GM20000 (cell line): ENCODE measurements at places on chromosomes 6 and 20.

DNA sequence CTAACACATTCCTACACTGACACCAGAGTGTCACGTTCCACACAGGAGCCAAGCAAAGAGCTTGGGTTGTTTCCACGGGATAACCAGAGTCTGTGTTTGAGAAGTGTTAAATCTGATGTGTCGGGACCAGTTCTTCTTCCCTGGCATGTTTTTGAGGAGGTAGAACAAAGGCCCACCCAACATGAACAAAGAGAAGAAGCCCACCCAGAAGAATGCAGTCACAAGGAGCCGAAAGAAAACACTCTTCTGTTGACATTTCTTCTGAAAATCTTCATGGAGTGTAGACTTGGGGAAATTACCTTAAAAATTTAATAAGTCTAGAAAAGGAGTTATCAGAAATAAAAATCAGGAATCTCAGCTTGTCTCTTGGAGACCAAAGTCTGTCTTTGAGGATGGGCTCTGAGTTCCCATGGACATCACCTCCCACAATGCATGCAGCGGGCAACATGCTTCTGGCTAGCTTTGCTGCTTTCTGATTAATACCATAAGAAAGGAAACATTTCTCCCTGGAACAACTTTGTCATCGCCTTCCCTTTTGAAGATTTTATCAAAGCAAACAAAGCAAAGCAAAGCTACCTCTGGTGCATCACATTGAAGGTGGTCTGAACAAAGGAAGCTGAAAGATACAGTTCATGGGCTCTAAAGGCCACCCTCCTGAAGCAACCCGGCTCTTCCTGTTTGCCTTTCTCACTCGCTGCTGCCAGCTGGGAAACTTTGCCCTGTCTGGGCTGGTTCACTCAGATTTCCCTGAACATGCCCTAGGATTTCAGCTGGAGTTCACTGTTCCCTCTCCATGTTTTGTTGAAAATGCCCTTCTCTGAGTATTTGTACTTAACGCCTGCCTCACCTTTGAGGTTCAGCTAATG lies 448.1 kb downstream of the KIF16B start:
- no peak for DNase-seq

GRCh38 chr20:42435230-42435629 lies 754.5 kb downstream of the PTPRT start:
- DNase-seq: peak; percentile 21

- DNase-seq: no peak
Observed at GRCh38 chr6:158837684-158838625, 18.8 kb upstream of the EZR start.

DNA sequence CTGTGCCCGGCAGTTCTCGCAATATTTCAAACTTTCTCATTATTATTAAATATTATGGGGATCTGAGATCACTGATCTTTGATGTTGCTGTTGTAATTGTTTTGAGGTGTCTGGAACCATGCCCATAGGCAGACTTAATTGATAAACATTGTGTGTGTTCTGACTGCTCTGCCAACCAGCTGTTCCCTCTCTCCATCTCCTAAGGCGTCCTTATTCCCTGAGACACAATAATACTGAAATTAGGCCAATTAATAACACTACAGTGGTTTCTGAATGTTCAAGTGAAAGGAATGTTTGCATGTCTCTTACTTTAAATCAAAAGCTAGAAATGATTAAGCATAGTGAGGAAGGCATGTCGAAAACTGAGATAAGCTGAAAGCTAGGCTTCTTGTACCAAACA lies 7.6 kb downstream of the MAPK14 start:
- no peak for DNase-seq

- DNase-seq: no peak
Observed at GRCh38 chr20:19712721-19713260, 45.3 kb upstream of the RIN2 start.

- DNase-seq: peak; percentile 63
Observed at GRCh38 chr20:3716195-3716834, 3.9 kb upstream of the SIGLEC1 start.

GRCh38 chr20:45826381-45827019 lies 612 bp downstream of the TNNC2 start:
- DNase-seq: no peak

DNA sequence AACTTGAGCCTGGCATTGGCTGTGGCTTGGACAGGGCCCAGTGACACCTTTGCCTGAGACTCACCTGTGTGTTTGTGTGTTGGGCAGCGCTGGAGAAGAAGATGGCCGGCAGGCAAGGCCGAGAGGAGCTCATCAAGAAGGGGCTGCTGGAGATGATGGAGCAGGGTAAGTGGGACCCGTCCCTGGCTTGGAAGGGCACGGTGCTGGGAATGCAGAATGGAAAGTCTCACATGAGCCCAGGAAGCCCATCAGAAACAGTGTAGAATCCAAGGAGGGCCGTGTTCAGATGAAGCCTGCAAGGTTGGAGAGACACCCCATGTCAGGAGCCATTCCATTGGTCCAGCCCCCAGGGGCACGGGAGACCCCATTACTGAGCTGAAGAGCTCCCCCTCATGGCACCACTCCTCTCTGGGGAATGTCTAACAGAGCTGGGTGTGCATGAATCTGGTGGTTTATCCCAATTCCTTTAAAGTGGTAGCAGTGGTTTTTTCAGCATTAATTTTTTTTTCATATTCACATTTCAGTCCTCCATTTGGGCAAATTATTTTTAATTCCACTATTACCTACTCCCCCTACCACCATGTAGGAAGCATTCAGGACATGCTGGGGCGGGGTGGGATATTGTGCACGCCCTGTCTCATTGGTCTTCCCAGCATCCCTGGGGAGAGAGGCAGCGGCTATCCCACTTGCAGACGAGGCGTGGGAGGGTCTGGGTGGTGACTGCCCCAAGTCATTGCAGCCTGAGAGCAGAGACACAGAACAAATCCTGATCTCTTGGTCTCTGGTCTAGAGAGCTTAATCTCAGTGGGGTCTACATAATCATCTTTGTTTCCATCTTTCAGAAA lies 143.6 kb downstream of the PHACTR3 start:
- DNase-seq: no peak

DNA sequence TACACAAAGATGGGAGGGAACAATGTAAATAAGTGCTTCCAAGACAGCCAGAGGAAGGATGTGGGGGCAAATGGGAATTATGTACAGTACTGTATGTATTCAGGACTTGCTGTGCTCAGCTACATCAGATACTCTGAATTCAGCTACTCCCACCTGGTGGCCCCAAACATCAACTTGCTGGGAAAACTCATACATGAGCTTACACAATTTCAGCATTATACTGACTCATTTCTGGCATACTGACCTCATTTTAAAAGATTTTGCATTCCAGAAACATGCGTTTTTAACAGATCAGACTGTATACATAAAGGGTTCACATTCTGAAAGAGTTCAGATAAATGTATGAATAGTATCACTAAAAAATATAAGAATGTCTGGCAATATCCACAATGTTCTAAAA lies 59.7 kb downstream of the GPX5 start:
- no peak for DNase-seq

GRCh38 chr20:4781637-4782377 lies 60.1 kb downstream of the PRND start:
- DNase-seq: no peak
